Stimulated activated CD4-positive, alpha-beta T cell treated with anti-CD3 and anti-CD28 coated beads, TNF-alpha, amount 100 ng/mL, for 24 hours (primary cell): ENCODE measurements at places on chromosomes 3 and 15.

- DNase-seq: no peak
These were observed 49.8 kb downstream of the BOC start for GRCh38 chr3:113261063-113261625.

- DNase-seq: no peak
These were observed 128.1 kb downstream of the NSMCE3 start for GRCh38 chr15:29141308-29142128.

GRCh38 chr3:66348704-66349103, 127.9 kb downstream of the SLC25A26 start:
- no peak for DNase-seq

DNA sequence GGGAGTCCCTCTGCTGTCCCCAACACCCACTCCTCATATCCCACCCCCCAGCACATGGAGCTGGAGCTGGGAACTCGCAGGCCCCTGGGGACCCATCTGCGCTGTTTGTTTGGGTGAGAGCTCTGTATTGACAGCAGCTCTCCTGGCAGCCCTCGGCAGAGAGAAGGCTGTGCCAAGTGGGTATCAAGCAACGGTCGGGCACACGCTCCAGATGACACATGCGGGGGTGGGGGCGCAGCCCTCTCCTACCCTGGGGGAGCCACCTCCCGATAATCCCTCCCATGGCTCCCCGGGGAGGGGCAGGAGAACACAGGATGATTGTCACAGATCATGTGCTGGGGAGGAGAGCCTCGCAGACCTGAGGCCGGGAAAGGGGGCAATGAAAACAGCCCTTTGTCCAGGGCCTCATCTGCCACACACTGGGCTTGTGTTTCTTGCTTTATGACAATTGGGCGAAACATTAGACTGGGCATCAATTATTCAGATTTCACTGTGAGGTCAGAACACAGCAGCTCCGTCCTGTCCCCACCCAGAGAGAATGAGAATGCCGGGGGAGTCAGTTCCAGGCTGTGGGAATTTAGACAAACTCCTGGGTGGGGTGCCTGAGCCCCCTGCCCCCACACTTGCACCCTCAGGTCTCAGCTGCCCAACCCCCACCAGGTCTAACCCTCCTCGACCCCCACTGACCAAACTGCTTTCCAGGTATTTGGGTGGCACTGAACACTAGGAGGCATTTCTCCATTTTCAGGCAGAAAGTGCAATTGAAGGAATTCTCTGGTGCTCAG, 46.4 kb upstream of the KLF13 start:
- no peak for DNase-seq

DNA sequence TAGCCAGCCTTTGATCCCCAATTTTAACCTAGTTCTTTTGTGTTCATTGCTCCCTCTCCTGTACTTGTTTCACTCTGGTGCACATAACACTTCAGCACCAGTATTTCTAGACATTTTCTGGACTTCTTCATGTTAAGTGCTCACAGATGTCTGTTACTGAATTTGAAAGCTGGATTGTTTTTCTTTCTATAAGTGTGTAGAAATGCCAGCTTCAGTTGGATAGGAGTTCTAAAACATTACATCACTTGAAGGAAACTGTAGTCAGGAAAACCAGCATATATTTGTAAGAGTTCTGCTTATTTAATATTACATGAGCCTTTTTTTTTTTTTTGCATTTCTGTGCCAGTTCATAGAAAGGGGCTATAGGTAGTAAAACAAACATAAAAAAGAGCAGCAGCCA, 21.6 kb downstream of the QTRT2 start:
- no peak for DNase-seq

GRCh38 chr3:67647390-67647878, 7.0 kb downstream of the SUCLG2 start:
- DNase-seq: no peak

DNA sequence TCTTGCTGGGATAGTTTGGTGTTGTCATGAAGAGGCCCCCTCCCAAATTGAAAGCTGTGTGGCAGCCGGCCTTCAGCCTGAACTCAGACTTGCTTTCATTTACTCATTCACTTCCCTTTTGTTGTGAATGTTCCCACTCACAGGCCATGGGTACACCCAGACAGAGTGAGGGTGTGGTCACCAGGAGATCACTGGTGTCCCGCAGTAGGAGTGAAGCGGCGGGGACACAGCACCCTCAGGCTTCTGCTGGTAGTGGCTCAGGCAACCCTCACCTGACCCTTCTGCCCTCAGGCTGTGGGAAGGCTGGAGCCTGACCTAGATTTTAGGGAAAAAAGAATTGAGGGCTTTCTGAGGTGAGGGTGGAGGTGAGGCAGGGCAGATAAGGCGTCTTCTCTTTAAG, 244.4 kb downstream of the SOX2 start:
- no peak for DNase-seq

DNA sequence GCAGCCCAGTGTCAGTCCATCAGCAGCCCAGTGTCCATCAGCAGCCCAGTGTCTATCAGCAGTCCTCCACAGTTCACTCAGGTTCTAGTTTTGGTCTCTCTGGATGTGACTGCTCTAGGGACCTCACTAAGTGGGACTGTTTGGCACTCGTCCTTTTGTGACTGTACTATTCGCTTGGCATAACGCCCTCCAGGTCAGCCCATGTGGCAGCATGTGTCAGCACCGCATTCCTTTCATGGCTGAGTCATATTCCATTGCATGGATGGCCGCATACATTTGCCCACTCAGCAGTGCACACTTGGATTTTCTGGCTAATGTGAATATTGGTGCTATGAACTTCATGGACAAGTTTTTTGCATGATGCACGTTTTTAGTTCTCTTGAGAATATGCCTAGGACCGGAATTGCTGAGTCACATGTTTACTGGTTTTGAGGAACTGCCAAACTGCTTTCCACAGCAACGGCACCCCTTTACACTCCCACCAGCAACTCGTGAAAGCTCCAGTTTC, 16.4 kb downstream of the CHST13 start:
- DNase-seq: no peak

GRCh38 chr3:151919446-151919845, 46.0 kb downstream of the SUCNR1 start:
- no peak for DNase-seq

- no peak for DNase-seq
These were observed 44.0 kb upstream of the MANF start for GRCh38 chr3:51340989-51341636.

DNA sequence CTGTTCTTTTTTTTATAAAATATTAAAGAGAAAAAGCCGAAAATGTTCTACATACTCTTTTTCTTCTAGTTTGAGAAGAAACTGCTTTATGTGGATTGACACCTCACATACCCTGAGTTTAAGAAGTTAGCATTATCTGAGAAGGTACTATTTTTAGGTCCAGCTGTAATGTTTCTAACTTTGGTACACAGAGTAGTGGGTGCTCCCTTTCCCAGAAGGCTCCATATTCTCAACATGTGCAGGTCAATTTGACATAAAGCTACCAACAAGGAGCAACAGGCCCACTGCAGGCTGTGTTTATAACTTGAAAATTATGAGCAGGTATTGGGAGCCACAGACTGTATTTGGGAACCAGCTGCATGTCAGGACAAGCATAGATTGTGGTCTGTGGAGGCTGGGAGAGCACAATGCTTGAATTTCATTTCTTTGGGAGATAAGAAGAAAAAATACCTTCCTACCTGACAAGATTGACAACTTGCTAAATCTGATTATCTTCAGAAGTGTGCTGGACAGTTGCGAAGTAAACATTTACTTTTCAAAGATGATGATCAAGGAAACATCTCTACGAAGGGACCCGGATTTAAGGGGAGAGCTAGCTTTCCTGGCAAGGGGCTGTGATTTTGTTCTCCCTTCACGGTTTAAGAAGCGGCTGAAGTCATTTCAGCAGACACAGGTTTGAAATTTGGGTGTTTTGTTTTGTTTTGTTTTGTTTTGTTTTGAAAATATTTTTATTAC, 57.2 kb downstream of the PPP2R3A start:
- DNase-seq: no peak

GRCh38 chr3:73661265-73661664, 36.5 kb upstream of the PDZRN3 start:
- DNase-seq: no peak

- no peak for DNase-seq
These were observed 71.2 kb downstream of the SSUH2 start for GRCh38 chr3:8573342-8573926.

GRCh38 chr3:141450727-141451375, 36.0 kb upstream of the RASA2 start:
- DNase-seq: no peak

DNA sequence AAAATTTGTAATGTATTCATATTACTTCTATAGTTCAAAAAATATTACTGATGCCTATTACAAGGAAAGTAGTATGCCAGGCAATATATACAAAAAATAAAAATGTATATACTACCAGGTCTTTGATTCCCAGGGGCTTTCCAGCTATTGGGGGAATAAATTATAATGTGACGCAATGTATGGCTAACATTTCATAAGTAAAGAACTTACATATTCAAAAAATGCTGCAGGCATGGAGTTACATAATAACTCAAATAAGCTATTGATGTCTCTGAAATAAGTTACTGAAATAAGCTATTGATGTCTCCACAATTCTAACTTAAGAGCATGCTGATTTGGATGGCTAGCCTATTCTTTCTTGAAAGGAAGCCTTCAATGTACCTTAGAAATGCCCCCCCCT, 30.2 kb downstream of the MCCC1 start:
- no peak for DNase-seq

DNA sequence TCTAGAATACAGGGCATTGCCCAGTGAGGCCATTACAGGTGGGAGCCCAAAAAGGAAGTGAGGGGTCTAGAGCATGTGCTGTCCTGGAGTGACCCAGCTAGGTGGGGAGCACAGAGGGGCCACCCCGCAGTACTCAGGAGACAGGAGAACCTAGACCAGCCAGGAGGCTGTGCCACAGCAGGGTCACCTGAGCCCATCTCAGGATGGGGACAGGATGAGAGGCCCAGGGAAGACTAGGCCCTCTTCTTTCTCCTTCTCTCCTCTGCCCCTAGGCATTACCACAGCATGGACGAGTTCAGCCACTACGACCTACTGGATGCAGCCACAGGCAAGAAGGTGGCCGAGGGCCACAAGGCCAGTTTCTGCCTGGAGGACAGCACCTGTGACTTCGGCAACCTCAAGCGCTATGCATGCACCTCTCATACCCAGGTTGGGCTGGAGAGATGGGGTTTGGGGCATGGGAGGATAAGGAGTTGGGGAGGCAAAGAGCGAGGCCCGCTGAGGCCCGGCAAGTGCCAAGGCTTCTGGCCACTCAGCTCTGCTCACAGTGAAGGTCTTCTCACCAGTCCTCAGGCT, 20.6 kb downstream of the LOXL1 start:
- DNase-seq: no peak

DNA sequence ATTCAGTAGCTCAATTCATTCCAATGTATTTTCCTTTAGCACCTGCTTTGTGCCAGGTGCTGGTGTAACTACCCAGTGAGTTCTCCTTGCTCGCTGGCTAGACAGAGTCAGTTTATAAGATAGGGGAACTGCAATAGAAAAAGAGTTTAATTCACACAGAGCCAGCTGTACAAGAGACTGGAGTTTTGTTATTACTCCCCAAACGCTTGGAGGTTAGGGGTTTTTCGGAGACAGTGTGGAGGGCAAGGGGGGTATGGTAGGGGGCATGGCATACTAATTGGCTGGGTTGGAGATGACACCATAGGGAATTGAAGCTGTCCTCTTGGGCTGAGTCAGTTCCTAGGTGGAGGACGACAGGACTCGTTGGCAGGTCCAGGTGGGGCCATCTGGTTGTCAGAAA, 5.4 kb upstream of the CFAP91 start:
- DNase-seq: no peak

DNA sequence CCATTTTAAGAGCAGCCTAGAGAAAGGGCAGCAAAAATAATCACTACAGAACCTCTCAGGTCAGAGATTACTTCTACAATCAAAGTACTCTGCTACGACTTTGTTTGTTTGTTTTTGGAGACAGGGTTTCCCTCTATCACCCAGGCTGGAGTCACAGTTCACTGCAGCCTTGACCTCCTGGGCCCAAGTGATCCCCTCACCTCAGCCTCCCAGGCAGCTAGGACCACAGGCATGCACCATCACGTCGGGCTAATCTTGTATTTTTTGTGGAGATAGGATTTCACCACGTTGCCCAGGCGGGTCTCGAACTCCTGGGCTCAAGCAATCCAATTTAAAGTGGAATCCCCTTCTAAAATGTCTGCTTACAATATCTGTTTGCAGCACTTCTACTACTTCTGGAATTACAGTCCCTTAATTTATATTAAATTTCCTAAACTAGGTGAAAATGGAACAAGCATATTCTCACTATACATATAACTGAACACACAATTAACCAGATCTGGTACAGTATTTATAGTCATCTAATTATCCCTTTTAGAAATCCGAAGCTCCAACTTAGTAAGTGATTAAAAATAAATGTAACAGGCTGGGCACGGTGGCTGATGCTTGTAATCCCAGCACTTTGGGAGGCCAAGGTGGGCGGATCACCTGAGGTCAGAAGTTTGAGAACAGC, 4.4 kb downstream of the UACA start:
- no peak for DNase-seq

GRCh38 chr3:160473221-160473620, 23.6 kb upstream of the TRIM59 start:
- DNase-seq: no peak

DNA sequence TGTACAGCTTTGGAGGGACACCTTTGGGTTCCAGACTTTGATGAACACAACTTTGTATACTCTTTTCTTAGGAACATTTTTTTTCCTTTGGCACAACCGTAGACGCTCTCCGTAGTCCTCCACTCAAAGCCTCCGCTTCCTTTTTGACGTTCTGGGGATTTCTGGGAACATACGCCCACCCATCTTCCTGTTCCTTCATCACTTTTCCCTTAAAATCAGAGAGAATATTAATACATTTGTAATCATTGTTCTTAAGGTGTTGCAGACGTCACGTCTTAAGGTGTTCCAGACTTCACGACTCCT, 405 bp upstream of the SPG21 start:
- DNase-seq: no peak

DNA sequence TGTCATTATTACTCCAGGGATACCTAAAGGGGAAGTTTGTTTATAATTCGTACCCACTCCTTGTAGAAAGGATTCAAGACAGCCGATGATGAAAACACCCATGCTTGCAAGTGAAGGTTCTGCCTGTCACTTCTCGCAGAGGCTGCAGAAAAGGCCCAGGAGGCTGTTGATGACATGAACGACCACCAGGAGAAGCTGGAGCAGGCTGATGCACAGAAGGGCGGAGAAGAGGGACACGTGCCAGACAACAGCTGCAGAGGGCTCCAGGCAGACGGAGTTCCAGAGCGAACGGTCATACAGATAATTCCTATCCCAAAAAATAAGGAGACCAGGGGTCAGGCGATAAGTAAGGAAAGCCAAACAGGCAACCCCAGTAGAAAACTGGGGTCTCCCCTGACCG, 5.7 kb upstream of the DYNLT2B start:
- no peak for DNase-seq

- no peak for DNase-seq
These were observed 14.7 kb downstream of the PGBD4 start for GRCh38 chr15:34116620-34117019.
